ENCODE measurements at places on chromosomes 13 and 19.

- DNase-seq, result no peak
Measured at GRCh38 chr13:113457510-113457909, 4.2 kb upstream of the ADPRHL1 start.

DNA sequence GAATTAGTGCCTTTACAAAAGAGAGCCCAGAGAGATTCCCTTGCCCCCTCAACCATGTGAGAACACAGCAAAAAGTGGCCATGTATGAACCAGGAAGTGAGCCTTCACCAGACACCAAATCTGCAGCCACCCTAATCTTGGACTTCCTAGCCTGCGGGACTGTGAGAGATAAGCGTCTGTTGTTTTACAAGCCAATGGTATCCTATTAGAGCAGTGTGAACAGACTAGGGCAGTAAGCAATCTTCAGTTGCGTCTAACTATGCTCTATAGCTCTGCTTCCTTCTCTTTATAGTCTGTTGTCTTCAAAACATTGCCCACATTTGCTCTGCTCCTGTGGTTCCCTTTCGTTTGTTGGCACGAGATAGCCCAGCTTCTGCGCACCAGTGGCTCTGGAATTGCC is 109.5 kb upstream of the FNDC3A start:
- no peak for DNase-seq

DNA sequence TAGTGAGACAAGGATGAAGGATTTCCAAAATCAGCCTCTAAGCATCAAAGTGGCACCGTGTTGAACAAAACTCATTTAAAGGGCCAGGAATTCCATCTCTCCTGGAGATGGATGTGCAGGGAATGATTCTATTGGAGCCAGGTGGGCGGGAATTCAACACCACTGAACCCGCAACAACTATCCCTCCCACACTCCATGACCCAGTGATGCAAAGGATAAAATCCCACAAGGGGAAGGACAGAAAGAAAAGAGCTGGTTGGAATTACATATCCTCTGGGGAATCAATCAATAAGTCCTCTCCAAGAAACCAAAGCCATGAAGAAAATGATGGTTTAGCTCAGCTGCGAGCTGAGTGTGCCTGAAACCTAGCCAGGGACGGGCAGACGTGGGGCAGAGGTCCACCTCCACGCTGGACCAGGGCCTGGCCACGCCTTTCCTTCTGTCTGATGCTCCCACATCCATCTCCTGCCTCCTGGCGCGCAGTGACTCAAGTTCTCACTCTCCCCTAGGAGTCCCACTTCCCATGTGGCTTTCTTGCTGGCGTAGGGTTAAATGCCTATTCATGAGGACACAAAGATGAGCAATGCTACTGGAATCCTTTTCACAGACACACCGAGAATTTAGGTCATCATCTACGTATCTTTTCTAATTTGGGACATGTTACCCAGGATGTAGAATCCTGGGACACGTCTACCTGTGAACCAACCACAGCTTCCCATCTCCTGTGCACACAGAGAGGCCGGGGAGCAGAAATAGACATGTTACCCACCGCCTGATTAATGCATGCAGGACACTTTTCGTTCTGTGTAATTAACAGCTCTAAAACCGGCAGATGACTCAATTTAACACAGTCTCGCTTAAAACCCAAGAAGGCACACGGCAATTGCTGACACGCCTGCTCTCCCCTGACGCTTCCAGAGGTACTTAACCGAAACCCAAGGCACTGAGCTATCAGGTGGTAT is 48.6 kb downstream of the PEPD start:
- no peak for DNase-seq

DNA sequence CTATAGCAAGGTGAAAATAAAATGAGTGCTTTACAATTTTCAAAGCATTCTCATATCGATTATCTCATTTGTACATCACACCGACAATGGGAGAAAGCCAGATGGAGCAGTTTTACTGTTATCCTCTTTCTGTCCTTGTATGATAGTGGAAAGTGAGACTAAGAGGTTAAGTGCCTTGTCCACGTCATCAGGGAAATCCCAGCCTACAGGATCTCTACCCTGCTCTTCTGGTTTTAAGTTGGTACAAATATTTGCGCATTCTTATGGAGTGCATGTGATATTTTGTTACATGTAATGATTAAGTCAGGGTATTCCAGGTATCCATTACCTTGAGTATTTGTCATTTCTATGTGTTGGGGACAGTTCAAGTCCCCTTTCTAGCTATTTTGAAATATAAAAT is 12.4 kb upstream of the ENOX1 start:
- DNase-seq, result no peak

GRCh38 chr13:76266561-76266960 is 619.6 kb downstream of the KCTD12 start:
- DNase-seq, result no peak

DNA sequence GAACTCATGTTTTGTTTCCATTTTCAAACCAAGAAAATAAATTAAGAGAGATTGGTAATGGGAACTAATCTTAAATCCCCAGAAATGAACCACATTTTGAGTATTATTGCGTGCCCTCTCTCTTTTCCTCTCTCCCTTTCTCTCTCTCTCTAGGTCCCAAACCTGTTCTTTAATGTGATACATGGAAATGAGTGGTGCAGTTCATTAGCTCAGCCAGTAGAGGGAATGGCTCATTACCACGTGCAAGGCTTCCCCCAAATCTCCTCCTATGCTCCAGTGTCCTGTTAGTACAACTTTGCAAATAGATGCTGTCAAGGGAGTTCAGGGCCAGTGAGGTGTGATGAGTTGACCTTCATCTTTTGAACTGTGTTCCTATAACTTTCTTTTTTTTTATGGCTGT is 178.4 kb downstream of the FGF9 start:
- DNase-seq, result peak; percentile 26

GRCh38 chr19:48683349-48683748 is 10.5 kb upstream of the NTN5 start:
- DNase-seq, result no peak

DNA sequence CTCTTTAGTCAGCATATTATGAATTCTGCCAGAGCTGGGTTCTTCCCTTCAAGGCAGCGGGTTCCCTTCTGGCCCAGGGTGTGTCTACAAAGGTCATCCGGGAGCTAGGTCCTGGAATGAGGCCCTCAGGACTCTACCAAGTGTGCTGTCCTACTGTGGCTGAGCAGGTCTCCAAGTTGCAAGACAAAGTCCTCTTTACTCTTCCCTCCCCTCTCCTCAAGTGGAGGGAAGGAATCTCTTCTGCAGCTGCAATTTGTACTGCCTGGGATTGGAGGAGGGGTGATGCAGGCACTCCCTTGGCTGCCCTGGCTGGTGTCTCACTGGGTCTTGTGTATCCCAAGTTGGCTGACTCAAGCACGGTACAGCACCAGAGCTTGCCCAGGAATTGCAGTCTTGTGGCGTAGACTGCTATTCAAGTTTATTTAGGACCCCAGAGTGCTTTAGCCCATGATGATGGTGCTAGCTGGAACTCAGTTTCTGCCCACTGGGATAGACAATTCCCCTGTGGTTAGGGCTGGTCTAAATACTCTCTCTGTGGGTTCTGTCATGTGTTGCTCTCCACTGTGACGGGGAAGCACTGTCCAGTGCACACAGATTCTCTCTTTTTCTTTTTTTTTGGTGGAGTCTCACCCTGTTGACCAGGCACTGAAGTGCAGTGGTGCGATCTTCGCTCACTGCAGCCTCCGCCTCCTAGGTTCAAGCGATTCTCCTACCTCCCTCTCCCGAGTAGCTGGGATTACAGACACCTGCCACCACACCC is 28.5 kb downstream of the RFC3 start:
- DNase-seq, result no peak

DNA sequence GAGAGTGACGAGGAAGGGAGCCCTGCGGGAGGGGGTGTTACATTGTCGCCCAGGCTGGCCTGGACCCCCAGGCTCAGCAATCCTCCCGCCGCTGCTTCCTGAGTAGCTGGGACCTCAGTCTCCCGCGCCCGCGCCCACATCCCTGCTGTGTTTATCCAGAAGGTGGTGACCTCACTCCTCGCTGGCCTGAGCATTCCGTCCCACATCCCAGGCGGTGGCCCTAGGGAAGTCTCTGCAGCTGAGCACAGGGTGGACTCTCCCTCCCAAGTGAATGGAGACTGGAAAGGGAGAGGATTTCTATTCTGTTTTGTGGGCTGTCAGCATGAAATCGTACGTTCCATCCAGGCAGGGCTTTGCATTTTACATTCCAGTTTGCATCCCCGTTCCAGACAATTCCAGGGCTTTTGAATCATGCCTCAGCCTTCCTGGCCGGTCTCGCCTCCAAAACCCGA is 401 bp upstream of the ZNF765 start:
- DNase-seq, result no peak

DNA sequence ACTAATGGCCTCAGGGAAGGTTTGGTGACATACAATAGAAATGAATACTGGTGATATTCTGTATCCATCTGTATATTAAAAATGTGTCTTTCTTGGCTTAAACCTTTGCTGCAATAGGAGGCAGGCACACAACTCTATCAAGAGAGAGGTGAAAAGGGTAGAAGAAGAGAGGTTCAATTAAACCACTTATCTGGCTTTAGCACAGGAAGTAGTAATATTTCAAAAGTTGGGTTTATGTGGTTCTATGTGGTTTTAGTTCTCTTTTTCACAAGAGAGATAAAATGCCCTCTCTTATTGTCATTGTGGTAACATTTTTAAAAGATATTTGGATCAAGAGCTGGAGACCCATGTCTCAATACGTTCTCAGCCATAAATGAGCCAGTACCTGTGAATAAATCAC is 146.2 kb upstream of the FNDC3A start:
- DNase-seq, result no peak

DNA sequence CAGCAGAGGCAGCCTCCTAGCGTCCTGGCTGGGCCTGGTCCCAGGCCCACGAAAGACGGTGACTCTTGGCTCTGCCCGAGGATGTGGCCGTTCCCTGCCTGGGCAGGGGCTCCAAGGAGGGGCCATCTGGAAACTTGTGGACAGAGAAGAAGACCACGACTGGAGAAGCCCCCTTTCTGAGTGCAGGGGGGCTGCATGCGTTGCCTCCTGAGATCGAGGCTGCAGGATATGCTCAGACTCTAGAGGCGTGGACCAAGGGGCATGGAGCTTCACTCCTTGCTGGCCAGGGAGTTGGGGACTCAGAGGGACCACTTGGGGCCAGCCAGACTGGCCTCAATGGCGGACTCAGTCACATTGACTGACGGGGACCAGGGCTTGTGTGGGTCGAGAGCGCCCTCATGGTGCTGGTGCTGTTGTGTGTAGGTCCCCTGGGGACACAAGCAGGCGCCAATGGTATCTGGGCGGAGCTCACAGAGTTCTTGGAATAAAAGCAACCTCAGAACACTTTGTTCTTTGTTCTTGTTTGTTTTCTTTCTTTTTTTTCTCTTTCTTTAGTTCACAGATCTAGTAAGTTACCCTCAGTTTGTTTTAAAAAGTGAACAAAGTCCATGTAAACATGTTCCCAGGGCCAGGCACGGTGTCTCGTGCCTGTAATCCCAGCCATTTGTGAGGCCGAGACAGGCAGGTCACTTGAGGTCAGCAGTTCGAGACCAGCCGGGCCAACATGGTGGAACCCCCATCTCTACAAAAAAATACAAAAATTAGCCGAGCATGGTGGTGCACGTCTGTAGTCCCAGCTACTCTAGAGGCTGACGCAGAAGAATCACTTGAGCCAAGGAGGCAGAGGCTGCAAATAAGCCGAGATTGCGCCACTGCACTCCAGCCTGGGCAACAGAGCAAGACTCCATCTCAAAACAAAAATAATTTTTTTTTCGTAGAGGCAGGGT is 10.2 kb downstream of the ANGPTL4 start:
- no peak for DNase-seq

DNA sequence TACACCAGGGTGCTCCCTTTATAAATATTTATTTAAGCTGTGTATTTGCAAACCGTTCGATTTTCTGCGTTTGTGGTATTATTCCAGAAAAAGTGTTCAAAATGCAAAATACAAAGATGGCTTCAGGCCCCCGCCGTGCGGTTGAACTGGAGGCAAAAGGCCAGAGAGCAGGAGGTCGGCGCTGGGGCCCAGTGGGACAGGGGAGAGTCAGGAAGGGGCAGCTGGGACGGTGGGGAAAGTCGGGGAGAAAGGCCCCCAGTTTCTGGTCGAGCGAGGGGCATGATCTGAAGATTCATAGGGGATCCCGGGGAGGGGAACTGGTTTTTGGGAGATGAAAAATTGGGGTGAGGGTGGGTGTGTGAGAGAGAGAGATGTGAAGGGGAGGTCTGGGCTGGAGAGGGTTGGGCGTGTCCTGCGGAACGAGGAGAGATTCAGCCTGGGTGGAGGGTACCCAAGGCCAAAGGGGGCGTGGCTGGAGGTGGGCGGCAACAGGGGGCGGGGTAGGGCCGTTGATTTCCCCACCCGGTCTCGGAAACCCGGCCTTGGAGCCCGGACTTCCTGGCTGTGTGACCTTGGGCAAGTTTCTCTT is 678 bp downstream of the ISOC2 start:
- DNase-seq, result peak; percentile 69

- DNase-seq, result no peak
Measured at GRCh38 chr19:7900401-7900870, 3.2 kb upstream of the MAP2K7 start.

DNA sequence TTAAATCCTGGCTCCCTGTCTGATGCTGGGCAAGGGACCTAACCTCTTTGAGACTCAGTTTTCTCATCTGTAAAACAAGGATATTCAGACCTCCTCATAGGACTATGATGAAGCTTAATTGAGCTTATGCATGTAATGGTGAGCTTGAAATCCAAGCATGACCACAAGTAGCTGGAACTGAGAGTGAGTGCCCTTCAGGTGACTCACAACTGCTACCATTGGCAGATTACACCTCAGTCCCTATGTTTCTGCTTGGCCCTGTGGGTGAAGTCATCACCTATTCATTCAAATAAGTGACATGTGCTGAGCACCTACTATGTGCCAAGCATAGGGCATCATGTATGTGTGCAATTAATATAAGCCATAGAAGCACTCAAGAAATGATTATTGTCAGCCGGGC is 25.7 kb downstream of the NOVA2 start:
- no peak for DNase-seq

DNA sequence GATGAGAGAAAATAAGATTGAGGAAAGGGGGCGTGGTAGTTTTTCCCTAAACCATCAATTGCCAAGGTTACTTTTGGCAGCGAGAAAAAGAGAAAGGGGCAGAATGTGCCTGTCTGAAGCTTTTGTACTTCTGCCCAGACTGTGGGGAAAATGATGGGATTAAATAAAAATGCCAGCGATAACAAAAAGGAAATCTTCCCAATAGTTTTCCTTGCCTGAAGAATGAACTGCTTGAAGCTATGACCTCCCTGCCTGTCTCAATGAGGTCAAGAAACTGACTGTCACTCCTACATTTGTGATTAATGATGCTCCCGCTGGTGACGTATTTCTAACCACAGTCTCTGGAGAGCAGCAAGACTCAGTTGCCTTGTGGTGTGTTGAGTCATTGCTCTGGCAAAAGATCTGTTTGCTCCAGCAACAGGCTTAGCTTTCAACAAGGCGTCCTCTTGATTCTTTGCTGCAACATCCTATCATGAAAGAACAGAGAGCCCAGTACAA is 1051.5 kb downstream of the DIAPH3 start:
- DNase-seq, result no peak
